Stimulated activated CD8-positive, alpha-beta memory T cell treated with anti-CD3 and anti-CD28 coated beads, Interleukin-4, amount 100 ng/mL, for 48 hours (primary cell): ENCODE measurements at places on chromosomes 2 and 18.

DNA sequence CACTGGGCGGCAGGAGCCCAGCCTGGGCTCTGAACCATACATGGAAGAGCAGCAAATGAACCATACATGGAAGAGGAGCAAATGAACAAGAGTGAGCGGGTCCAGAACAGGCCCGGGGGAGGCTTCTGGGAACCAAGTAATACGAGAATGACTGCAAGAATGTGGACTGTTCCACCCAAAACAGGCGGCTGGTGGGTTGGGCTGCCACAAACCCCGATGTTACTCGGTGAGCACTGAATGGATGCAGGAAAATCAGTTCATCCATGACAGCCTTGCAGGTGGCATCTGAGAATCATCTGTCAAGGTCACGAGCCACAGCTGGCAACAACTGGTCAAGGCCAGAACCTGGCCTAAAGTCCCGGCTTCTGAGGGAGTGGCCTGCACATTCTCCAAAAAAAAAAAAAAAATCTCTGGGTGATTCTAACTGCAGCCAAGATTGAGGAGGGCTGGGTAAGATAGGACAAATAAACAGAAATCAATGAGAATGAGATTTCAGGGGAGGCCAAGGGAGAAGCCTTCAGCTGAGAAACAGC, 106.1 kb downstream of the ZNF516 start:
- no peak for DNase-seq

GRCh38 chr2:121904656-121905055, 149.2 kb downstream of the TSN start:
- DNase-seq = no peak

DNA sequence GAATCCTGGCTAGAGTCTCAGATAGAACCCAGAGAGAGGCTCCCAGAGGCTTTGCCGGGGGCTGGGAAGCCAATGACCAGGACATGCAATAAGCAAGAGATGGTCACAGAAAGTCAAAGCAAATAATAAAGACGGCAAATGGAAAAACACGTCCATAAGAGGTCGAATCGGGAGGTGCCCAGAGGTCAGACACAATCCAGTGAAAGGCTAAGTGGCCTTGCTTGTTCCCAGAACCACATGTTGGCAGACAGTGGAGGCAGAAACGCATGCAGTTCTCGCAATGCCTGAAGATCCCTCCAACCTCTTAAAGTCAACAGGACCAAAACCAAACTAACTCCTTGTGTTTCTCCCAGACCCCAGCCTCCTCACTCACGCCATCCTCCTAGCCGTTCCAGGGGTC, 3.0 kb downstream of the CYB5A start:
- no peak for DNase-seq

GRCh38 chr2:222892321-222892720, 31.5 kb downstream of the ACSL3 start:
- DNase-seq = no peak

DNA sequence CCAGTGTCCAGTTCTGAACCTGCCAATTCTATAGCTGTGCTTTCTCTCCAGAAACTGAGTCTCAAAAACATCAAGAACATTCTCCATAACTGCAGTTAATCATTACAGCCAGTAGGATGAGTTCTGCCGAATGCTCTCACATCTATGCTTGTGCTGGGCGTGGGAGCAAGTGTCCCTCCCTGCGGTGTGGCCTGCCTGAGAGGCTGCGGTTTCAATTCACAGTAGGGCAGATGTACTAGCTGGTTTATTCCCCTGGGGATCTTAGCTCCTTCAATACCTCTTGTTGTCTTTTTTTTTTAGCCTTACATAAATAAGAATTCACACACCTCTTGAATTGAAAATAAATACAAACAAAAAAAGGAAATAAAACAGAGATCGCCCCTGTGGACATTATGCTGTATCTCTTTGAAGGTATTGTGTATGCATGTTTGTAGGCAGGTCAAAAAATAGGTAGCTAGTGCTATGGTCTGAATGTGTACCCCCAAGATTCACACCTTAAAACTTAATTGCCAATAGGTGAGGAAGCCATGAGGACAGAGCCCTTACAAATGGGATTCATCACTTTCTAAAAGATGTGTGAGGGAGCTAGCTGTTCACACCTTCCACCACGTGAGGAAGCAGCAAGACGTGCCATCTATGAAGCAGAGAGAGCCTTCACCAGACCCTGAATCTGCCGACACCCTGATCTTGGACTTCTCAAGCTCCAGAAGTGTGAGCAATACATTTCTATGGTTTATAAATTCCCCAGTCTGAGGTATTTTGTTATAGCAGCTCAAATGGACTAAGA, 74.3 kb downstream of the BCL2L11 start:
- DNase-seq = no peak

DNA sequence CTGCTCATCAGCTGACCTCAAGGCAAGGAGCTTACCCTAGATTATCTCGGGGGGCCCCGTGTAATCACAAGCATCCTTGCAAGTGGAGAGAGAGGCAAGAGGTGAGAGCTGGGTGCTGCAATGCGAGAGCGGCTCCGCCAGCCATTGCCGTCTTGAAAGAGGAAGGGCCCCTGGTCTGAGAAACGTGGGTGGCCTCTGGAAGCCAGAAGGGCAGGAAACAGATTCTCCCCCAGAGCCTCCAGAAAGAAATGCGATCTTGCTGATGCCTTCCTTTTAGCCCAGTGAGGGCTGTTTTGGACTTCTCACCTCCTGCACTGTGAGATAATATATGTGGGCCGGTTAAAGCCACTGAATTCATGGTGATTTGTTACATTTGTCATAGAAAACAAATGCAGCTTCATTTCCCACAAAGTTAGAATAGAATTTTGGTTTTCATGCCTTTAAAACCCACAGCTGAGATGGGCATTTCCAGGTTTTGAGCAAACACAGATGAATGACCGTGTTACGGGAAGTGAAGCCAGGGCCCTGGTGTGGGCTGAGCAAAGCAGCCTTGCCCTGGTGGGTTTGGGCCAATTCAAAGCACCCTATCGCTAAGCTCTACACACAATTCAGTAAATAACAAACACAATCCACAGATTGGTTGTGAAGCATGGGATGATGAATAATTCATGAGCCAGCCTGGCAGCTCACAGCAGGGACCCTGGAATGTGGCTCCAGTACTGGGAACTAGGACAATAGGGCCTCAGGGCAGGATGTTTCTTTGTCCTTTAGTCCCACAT, 319.9 kb upstream of the HS6ST1 start:
- no peak for DNase-seq

GRCh38 chr18:31209041-31209440, 46.4 kb upstream of the DSC1 start:
- no peak for DNase-seq

GRCh38 chr18:32618546-32618945, 147.9 kb upstream of the GAREM1 start:
- DNase-seq = no peak

- no peak for DNase-seq
Measured at GRCh38 chr2:177972782-177973181, 99.8 kb downstream of the PDE11A start.

- no peak for DNase-seq
Measured at GRCh38 chr2:236164201-236164924, 3.8 kb downstream of the GBX2 start.

GRCh38 chr2:176562359-176563078, 293.3 kb downstream of the MTX2 start:
- DNase-seq = no peak

GRCh38 chr18:28729321-28729720, 552.4 kb upstream of the CDH2 start:
- no peak for DNase-seq

DNA sequence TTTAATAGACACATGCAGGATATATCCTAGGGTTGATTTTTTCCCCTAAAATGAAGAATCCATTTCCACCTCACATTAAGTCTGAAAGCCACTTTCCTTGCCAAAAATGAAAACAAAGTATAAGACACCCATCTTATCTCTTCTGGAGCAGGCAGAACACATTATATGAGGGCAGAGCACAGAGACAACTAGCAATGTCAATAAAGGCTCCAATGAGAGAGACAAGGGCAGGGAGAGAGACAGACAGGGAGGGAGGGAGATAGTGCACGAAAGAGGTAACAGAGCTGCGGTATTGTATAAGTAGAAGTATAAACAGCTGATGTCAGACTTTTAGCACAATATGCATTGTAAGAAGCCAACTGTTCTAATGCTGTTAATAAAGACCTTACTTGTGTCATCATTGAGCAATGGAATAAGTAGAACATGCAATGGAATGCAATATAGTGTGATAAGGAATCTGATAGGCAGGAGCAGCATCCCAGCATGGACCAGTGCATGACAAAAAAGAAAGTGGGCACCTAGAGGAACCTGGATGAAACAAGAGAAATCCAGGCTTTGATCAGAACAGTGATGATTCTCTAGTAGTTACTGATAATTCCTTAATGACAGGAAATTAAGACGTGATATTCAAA, 150.6 kb upstream of the TCF4 start:
- no peak for DNase-seq

DNA sequence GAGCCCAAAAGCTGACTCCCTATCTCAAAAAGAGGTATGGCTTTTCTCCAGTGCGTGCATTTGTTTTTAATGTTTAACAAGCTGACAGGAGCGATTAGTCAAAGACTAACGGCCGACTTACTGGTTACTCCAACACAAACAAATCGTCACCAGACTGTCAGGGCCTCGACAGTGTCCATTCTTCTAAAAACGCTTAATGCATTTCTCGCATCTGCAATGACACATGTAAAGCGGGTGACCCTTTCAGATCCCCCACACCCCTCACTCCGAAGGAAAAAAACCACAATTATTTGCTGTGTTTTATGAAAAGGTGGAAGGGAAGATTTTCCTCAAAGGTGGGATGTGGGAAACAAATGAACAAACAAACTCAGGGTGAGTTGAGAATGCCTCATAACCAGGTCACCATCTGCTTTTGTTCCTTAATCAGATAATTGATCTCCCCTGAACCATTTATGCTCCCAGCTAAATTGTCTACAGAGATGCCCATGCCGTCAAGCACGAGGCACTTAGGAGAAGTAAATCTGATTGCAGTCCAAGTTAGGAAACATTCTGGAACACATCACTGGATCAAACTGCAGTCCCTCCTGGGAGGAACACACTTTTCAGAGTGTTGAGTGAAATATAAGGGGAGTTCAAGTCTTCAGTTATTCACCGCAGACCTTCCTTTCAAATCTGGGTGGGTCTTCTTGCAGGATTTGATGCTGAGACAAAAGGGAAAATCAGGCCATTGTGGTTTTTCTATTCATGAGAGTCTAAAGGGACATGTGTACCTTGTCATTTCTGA, 340.8 kb downstream of the CMPK2 start:
- no peak for DNase-seq

DNA sequence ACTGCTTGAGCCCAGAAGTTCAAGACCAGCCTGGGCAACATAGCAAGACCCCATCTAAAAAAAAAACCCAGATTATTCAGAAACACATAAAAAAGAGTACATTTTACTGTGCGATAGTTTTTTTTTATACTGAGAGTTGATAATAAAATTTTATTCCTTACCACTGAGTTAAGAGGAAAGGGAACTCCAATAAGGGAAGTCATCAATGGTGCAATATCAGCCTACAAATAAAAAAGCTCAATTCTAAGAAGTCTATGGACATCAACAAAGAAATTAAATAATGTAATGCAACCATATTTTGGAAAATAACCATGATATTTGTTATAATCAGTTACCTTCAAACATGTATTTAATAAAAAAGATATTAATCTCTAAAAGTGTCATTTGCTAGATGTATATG, 46.6 kb downstream of the PIGN start:
- DNase-seq = no peak

- peak; percentile 99 for DNase-seq
Measured at GRCh38 chr2:68467077-68467960, at the start of the genes APLF and FBXO48. TSS of gene APLF (plus strand) at chr2:68467585. CDS start at chr2:68467732, 147 bp downstream. TSS of gene FBXO48 (minus strand) at chr2:68467294. CDS start at chr2:68465145, 2,149 bp downstream.

DNA sequence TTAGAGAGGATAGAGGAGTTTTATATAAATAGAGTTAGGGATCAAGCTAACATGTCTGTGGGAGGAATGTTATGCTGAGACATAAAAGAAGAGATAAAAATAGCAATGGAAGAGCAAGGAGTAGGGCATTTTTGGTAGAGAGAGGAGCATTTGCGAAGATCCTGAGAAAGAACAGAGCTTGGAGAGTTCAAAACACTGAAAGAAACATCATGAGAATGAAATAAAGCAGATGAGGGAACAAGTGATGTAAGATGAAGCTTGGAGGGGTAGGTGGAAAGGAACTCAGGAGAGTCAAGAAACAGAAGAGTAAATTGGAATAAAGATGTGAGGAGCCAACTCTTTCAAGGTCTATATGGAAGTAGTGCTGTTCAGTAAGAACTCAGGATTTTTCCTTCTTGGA, 308.6 kb downstream of the PARD3B start:
- no peak for DNase-seq

GRCh38 chr2:160353166-160353565, 140.4 kb downstream of the RBMS1 start:
- DNase-seq = no peak

GRCh38 chr18:24785019-24785418, 324.6 kb downstream of the HRH4 start:
- no peak for DNase-seq

- DNase-seq = no peak
Measured at GRCh38 chr2:181025004-181025403, 44.6 kb downstream of the UBE2E3 start.

- no peak for DNase-seq
Measured at GRCh38 chr2:9772999-9773902, 70.0 kb upstream of the TAF1B start.

DNA sequence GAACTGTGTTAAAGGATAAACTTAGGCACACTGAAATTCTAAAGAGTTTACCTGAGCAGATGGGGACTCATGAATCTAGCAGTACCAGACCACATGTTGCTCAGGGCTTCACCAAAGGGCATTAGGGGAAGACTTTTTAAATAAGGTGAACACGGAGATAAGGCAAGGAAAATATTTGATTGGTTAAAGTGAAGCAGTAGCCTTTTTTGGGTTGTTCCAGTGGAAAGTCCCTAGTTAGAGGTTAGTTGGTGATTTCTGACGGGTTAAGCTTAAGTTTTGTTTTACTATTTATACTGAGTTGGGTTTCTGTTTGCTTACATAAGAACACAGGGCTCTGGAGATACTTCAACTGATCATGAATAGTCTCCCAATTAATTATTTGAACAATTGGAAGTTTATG, 722.5 kb downstream of the SOCS6 start:
- DNase-seq = no peak

DNA sequence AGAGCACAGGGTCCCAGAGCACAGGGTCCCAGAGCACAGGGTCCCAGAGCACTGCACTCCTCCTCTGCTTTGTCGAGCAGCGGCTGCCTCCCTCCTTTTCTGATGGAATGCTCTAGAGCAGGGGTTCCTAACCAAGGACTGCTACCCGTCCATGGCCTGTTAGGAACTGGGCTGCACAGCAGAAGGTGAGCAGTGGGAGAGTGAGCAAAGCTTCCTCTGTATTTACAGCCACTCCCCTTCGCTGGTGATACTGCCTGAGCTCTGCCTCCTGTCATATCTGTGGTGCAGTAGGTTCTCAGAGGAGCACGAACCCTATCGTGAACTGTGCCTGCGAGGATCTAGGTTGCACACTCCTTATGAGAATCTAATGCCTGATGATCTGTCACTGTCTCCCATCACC, 33.1 kb upstream of the ADNP2 start:
- no peak for DNase-seq

DNA sequence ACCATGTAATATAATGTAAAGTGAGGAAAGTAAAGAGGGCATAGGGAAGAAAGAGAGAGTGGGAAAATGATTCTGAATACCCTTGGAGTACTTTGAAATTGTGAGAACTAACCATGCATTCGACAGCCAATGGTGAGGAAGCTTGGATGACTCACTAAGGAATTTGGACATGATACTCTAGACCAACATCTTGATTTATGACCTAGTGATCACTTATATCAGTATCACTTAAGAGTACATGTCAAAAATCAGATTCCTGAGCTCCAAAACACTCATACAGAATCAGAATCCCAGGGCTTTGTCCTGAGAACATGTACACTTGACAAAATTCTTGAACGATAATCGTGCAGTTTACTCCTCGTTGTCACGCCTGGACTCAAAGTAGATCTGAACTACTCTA, 1899.8 kb upstream of the PIK3C3 start:
- DNase-seq = no peak
